NCI-H446 (cell line): ENCODE measurements at places on chromosomes 7 and 10.

DNA sequence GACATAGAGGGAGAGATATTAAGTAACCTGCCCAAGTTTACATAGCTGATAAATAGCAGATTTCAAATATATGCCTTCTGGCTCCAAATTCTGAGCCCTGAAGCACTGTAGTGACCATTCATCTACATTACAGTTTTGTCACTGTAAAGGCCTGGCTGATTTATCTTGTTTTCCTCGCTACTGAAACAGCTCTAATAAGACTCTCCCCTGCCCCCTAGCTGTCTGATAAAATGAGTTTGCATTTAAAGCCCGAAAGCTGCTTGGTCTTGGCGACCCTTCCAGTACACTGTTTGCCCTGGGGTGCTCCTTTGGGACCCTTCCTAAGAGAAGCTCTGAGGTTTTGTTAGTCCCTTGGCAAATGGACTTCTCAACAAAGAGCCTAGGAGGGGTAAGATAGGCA, 59.7 kb upstream of the RAB11FIP2 start:
- DNase-seq: peak; percentile 31

- DNase-seq: no peak
Observed at GRCh38 chr10:56135828-56136227, 225.2 kb downstream of the ZWINT start.

- DNase-seq: no peak
Observed at GRCh38 chr10:96021332-96021731, 22.1 kb upstream of the CCNJ start.

DNA sequence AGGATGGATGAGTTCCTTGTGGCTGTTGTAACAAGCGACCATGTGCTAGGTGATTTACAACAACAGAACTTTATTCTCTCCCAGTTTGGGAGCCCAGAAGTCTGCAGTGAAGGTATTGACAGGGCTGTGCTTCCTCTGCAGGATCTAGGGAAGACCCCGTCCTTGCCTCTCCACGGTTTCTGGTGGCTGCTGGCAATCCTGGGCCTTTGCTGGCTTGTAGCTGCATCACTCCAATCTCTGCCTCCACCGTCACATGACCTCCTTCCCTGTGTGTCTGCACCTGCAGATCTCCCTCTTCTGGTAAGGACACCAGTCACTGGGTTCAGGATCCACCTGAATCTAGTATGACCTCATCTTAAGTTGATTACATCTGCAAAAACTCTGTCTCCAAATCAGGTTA, 115.6 kb downstream of the GLRX3 start:
- DNase-seq: no peak

GRCh38 chr7:114317450-114318098, 97.0 kb upstream of the FOXP2 start:
- DNase-seq: no peak

GRCh38 chr10:48836605-48837004, 103.0 kb downstream of the LRRC18 start:
- DNase-seq: no peak

DNA sequence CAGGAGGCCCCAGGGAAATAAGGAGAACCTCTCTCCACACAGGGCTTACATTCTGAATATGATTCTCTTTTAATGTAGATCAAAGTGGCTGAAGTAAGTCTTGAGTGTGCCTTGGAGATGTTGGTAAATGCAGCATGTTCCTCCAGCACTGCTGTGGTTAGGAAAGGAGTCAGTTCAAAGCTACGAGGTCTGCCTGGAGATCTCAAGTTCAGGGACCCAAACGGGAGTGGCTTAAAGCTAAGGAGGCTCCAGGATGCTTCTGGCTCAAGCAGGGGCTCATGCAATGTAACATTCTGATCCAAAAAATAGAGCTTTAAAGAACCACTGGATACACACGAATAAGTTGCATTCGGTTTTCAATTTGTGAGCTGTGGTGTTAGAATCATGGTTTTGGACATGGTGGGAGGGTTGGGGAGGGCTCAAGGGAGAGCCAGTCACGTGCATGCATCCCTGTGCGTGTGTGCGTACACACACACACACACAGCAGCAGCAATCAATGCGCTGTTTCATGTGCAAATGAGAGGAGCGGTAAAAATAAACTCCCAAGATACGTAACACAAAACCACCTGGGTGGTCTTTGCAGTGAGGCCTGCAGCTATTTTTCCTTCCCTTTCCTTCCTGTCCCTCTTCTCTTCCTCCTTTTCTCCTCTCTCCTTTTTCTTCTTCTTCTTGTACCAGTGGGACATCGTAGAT, 70.5 kb downstream of the AOAH start:
- no peak for DNase-seq

DNA sequence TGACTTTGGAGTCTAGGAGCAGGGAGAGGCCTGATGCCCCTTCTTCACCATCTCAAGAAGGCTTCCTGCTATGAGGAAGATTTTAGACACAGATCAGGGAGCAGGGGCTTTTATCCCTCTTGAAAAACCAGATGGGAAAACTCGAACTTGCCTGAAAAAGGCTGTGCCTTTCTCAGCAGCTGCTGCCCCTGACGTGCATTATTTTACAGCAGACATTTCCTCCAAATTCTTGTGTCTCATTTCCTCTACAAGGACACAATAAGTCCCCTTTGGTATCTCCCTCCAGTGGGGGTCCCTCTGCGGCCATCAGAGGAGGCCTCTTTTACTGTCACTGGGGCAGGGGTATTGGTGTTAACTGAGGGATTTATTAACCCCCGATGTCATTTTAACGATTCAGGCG, 38.0 kb upstream of the AQP1 start:
- no peak for DNase-seq

DNA sequence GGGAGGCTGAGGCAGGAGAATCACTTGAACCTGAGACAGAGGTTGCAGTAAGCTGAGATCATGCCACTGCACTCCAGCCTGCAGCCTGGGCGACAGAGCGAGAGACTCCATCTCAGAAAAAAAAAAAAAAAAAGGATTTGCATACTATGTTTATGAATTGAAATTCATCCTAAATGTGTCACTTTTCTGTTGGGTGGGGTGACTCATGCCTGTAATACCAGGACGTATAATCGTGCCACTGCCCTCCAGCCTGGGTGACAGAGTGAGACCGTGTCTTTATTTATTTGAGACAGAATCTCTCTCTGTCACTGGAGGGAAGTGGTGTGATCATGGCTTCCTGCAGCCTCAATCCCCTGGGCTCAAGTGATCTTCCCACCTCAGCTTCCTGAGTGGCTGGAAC, 5.8 kb downstream of the ZNF212 start:
- DNase-seq: no peak

- DNase-seq: no peak
Observed at GRCh38 chr7:115952832-115953231, 77.7 kb downstream of the TFEC start.

GRCh38 chr7:34396437-34397064, 261.5 kb upstream of the NPSR1 start:
- no peak for DNase-seq

DNA sequence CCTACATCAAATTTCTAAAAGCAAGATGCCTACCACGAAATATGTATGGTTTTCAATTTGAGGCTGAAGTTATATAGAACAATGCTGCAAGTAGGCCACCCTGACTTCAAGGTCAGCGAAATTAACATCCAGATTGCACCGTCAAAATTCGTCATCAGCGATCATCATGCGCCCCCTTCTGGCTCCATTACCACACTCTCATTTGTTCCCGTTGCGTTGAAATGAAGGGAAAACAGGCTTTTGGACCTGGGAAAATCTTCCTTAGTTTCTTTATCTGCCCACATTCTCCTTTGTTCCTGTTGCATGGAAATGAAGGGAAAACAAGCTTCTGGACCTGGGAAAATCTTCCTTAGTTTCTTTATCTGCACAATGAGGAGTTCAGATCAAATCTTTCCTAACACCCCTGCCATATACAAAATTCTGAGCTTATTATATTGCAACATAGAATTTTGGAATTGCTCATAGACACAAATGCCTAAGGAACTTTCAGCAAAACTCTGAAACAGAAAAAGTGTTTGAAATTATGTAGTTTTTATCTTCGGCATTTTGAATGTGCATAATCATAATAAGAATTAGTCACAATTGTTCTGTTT, 98.2 kb upstream of the PRKCQ start:
- no peak for DNase-seq

DNA sequence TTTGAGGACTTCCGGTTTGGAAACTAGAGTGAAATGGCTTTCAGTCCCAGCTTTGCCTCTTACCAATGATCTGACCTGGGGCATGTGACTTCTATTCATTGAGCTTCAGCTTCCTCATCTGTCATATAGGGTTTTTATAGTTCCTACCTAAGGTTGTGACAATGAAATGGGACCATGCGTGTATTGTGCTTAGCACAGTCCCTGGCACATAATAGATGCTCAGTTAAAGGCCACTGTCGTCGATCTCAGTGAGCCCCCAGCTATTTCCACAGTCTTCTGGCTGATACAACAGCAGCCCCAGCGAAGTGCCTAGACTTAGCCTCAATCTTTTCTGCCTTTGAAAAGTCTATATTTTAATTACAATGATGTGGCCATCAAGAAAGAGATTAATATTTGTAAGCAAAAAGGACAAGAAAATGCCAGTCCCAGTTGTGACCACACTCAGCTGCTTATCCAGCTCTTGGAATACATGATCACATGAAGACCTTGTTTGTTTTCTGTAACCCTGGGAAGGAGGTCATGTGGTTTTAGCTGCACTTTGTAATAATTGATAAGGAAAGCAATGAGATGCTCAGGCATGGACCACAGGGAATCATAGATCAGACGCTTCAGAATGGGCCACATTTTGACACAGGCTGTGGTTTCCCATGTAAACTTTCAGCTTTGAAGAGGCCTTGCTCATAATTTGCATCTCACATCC, 44.6 kb downstream of the VWA2 start:
- no peak for DNase-seq

DNA sequence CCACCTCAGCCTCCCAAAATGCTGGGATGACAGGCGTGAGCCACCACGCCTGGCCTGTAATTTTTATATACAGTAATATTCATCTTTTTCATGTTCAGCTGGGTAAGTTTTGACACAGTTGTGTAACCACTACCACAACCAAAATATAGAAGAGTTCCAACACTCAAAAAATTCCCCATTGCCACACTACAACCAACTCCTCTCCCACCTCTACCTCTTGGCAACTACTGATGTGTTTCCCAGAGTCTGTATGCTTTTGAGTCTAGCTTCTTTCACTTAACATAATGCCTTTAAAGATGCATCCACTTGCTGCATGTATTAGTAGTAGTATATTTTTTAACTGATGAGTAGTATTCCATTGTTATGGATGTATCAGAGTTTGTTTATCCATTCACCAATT, 90.7 kb downstream of the SRPK2 start:
- DNase-seq: no peak

GRCh38 chr10:1553951-1554350, 183.4 kb downstream of the ADARB2 start:
- no peak for DNase-seq

GRCh38 chr7:120729245-120729644, 128.7 kb downstream of the TSPAN12 start:
- peak; percentile 43 for DNase-seq

DNA sequence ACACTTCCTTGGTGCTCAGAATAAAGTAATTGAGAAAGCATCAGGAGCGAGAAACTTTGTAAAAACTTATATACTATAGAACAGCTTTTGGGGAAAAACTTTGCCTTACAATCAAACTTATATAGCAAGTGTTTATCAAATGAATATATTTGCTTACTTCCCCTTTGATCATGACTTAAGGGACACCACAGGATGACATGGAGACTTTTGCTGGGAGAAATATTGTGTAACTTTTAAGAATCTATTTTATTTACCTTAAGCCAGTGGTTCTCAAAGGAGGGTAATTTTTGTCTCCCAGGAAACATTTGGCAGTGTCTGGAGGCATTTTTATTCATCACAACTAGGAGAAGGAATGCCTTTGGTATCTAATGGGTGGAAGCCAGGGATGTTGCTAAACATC, 173.8 kb upstream of the HABP2 start:
- DNase-seq: no peak

GRCh38 chr7:87029078-87029477, 30.4 kb downstream of the ELAPOR2 start:
- no peak for DNase-seq

DNA sequence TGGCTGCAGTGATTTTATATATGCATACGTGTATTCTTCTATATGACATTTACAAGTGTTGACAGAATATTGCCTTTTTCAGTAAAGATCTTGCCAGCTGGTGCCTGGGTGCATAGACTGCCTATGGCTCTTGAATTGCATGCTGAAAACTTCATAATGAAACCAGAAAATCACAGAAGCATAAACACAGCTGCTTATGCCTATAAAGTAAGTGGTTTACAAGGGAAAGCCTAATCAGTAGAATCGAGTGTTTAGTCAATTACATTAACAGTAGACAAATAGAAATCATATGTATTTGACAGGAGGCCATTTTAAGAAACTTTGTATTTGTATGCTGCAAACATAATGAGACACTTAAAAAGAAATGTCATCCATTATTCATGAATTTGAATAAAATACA, 82.5 kb downstream of the TMEM168 start:
- DNase-seq: no peak

DNA sequence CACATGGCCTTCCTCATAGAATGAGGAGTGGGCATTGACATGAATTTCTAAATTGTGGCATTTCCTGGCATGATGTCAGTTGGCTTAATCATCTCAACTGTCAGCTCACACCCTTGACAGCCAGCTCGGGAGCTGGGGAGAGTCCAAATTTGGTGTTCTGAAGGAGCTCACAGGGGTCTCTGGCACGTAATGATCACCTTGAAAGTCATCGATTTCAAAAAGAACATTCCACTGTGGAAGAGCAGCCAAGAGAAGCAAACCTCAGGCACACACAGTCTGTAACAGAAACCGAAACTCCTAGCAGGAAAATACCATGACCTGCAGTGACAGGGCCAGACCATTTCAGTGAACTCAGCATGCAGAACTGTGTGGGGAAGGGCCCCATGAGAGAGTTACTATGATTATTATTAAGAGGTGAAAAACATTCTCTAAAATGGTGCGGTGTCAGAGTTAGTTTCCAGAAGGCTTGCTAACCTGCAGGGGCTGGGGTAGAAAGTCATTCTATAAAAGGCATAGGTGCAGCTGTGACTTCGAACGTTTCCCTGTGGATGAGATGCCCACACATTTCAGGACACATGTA, 26.4 kb upstream of the KLF6 start:
- peak; percentile 50 for DNase-seq

DNA sequence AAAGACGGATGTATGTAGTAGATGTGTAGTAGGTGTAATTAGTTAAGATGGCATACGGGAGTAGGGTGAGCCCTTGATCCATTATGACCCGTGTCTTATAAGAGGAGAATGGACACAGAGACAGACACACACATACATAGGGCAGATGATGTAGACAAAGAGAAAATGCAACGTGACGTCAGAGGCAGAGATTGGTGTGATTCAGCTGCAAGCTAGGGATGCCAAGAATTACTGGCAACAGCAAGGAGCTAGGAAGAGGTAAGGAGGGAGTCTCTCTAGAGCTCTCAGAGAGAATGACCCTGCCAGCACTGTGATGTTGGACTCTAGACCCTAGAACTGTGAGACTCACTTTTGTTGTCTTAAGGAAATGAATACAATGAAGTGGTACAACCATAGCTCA, 247.0 kb upstream of the HABP2 start:
- no peak for DNase-seq

GRCh38 chr10:43229208-43230061, 37.4 kb downstream of the RASGEF1A start:
- DNase-seq: no peak
